Activated gamma-delta T cell (primary cell): ENCODE measurements at places on chromosomes 7 and 10.

GRCh38 chr10:44971434-44971833 lies 7.2 kb downstream of the DEPP1 start:
- DNase-seq: no peak

DNA sequence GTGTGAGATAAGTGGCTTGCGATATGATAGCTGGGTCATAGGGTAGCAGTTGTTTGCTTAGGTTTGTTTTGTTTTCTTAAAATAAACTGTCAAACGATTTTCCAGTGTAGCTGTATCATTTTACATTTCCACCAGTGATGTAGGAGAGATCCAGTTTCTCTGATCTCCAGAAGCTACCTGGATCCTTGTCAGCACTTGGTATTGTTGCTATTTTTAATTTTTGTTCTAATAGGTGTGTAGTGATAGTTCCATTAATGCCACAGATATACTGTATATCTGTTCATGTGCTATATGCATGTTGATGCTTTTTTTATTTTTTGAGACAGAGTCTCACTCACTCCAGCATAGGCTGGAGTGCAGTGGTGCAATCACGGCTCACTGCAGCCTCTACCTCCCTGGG lies 44.4 kb downstream of the GOLGA7B start:
- DNase-seq: no peak

GRCh38 chr10:23610626-23611307 lies 171.9 kb downstream of the OTUD1 start:
- no peak for DNase-seq

DNA sequence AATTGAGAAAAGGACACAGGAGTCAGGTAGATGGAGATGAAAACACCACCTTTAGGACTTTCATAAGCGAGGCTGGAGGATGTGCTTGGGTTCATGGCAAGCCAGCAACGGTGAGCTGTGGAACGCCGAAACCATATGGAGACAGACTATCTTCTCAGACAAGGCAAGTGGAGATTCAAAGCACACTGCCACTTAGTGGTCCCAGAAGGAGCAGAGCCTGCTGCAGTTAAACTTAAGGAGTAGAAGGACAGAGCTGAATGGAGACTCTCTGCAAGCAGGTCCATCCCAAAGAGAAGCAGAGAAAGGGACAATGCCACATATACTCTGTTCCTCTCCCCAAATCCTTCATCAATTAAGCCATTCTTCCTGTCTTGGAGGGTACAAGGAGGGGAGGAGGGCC lies 236.3 kb upstream of the HABP2 start:
- no peak for DNase-seq

GRCh38 chr10:46224414-46224682 lies 62.4 kb upstream of the ANTXRL start:
- no peak for DNase-seq

DNA sequence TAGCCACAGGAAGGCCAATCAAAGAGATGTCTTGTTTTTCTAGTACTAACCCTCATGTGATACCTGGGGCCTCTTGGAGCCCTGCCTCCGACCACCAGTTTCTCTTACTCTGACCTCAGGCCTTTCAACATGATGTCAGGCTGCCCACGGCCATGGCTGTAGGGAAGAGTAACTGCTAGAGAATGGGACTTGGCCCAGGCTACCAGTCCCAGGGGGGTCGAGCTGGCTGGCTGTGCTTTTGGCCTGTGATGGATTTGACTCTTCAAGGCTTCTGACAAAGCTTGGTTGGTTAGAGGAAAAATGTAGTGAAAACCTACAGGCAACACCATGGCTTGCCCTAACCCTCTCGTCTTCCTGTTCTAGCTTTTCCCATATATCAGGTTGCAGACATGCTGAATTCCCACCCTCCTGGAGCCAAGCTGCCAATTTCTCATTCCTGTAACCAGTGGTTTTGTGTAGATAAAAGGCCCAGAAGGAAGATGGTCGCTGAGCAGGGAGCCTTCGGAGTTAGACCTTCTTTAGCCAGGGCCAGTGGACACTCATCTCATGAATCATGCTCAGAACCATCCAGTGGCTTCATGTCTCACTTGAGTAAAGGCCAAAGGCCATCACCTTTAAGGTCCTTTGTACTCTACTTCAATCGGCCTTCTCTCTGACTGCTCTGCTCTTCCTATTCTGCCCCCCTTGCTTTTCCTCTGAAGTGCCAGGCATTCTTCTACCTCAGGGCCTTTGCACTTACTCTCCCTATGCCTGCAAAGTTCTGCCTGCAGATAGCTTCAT lies 19.7 kb downstream of the SUFU start:
- DNase-seq: no peak

DNA sequence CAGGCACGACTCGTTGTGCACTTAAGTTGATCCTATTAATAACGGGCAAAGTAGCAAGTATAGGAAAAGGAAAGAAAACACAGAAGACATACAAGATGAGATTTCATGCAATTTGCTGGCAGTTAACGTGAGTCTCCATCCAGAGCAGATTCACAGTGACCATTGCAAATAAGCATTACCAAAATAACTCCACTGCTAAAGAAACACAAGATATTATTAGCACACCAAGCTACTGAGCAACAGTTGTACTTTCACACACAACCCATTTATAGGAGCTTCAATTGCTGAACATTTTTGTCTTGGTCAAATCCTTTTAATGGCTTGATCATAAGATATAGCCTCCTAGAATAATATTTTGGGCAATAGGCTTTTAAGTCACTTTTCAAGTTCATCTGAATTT lies 187.7 kb upstream of the HGF start:
- no peak for DNase-seq

- no peak for DNase-seq
Measured at GRCh38 chr7:2017914-2018568, 214.7 kb downstream of the MAD1L1 start.

DNA sequence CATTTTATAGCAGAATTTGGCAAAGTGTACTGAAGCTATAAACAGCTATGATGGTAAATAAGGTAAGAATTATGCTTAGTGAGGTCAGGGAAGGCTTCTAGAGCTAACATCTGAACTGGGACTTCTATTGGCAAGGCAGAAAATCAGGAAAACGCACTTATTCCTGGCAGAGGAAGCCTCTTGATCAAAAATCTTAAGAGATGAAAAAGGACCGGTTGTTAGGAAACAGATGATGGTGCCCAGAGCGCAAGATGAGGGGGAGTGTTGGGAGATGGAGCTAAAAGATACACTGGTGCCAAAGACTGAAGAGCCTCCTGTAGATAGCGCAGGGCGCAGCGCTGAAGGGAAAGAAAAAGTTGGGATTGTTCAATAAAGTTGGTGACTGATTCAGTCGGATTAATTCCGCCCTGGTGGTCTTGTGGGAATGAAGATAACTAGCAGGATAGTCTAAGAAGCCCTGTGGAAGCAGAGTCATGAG lies 550 bp upstream of the CALU start:
- no peak for DNase-seq

- no peak for DNase-seq
Measured at GRCh38 chr10:11668847-11669610, 57.6 kb upstream of the USP6NL start.

GRCh38 chr10:25024528-25024927 lies 8.1 kb downstream of the THNSL1 start:
- DNase-seq: no peak

- no peak for DNase-seq
Measured at GRCh38 chr7:49229246-49229645, 304.9 kb downstream of the CDC14C start.

DNA sequence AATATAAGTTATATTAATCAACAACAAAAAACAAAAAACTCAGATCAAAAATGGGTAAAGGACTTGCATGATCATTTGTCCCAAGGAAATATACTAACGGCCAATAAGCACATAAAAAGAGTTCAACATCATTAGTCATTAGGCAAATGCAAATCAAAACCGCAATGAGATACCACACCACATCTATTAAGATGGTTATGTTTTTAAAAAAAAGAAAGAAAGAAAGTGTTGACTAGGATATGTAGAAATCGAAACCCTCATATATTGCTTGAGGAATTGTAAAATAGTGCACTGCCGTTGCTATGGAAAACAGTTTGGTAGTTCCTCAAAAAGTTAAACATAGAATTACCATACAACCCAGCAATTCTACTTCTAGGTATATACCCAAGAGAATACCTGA lies 39.4 kb upstream of the CTNNA3 start:
- DNase-seq: no peak

DNA sequence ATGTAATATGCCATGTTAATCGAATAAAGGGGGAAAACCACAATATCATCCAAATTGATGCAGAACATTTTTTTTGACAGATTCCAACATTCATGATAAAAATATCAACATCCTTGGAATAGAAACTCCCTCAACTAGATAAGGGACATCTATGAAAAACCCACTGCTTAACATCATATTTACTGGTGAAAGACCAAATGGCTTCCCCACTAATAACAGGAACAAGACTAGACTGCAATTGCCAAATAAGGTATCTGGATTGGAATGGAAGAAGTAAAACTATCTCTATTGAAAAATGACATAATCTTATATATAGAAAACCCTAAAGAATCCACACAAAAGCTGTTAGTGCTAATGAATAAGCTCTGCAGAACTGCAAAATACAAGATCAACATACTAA lies 27.8 kb downstream of the SMURF1 start:
- DNase-seq: no peak

DNA sequence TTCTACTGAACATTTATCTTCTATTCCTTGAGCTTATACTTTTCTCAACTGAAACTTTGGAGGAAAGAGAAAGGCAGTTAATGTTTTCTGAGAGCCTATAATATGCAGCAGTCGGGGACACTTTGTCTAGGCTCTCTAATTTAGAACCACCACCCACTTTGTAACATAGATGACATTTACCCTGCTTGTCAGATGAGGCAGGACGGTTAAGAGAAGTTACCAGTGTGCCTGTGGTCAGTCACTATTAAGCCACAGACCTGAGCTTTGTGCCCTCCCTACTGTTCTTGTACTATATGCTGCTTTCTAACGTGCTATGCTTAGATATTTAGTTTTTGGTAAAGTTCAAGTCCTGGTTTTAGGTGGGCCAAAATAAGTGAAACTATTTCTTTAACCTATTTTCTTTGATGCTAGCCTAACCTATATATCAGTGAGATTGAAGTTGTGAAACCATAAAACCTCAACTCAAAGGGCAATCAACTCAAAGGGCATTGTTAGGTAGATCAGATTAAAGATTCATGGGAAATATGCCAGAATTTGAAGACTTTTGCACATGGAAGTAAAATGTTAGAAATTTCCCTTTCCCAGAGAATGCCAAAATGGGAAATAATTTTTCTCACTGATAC lies 156.5 kb upstream of the AGR3 start:
- no peak for DNase-seq

DNA sequence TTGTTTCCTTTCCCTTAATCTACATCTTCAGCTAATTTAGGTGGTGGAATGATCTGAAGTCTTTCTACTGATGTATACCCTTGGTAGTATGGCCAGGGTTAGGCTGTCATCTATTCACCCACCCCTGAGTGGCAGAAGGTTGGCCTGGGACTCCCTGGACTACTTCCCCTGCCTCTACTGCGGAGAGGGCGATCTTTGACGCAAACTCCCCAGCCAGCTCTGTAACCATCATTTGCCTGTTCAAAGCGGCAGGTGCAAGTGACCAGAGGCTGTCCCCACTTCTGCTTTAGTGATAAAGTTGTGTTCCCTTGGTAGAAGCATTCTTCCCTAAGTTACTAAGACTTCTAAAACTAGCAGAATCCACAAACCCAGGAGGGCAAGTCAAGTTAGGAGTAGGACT lies 70.8 kb upstream of the UNC5B start:
- no peak for DNase-seq

DNA sequence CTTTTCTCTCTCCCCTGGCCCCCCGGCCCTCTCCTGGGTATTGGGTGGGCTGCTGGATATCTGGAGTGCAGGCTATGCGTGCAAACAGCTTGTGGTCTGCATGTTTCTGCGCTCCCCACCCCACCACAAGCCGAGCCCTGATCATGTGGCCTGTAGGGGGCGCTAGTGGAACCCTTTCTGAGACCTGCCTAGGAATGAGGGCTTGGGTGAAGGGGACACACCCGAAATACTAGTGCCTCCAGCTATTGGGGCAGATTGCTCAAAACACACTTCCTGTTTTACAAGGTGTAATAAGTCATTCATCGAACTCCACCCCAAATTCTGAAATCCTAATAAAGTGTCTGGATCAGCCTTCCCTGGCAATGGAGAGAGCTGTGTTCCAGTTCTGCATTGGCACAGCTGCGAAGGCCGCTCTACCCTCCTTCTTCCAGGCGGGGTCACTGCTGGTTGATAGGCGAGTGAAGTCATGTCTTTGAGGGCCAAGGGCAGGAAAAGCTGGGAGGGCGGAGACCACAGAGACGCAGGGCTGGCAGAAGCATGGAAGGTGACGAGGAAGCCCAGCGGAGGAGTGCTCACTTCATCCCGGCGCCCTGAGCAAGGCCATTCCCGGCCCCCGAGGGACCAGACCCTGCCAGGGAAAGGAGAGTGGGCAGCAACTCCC lies 19.8 kb upstream of the PRRT4 start:
- no peak for DNase-seq

GRCh38 chr10:122474131-122474818 lies 12.9 kb downstream of the HTRA1 start:
- no peak for DNase-seq

GRCh38 chr7:28276298-28276697 lies 95.7 kb upstream of the JAZF1 start:
- no peak for DNase-seq

DNA sequence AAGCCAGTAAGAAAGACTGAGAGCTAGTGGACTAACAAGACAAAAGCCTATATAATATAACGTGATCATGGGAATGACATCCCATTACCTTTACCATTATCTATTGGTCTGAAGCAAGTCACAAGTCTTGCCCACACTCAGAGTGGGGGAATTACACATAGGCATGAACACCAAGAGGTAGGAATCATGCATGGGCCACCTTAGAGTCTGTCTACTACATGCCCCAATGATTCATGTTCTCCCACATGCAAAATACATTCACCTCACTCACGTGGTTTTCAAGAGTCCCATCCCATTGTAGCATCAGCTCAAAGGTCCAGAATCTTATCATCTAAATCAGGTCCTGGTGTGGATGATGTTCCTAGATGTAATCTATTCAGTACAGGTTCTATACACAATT lies 29.4 kb downstream of the DNAJC9 start:
- DNase-seq: no peak

DNA sequence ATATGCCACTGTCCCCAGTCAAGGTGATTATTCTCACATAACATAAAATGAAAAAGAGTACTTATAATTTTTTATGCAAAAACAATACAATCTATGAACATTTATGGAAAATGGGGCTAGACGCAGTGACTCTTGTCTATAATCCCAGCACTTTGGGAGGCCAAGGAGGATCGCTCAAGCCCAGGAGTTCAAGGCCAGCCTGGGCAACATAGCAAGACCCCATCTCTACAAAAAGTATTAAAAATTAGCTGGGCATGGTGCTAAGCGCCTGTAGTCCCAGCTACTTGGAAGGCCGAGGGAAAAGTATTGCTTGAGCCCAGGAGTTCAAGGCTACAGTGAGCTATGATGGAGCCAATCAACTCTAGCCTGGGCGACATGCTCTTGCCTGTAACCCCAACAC lies 14.5 kb upstream of the ANAPC16 start:
- DNase-seq: no peak

- DNase-seq: no peak
Measured at GRCh38 chr7:12572941-12573575, 2.5 kb downstream of the SCIN start.
